ENCODE measurements at places on chromosomes 1 and 21. TPM values are rescaled to one million over a fixed set of nuclear protein-coding genes. Genes with fewer than 3 reads are reported as not detected.

Gene TTC34
- 0.33 TPM for total RNA-seq

Gene MEX3A
- 1.2 TPM for total RNA-seq

Gene SV2A
- total RNA-seq = 27.3 TPM

Gene RCAN1
- total RNA-seq = 438 TPM

Gene PTPN22
- total RNA-seq = 4.7 TPM

Gene NPHS2
- not detected for total RNA-seq

Gene TSPAN1
- total RNA-seq = 0.73 TPM

Gene TNFSF4
- total RNA-seq = 2.3 TPM

Gene PLA2G5
- 0.52 TPM for total RNA-seq

Gene CYP4Z1
- not detected for total RNA-seq

Gene GBP3
- total RNA-seq = 19.3 TPM

Gene NBPF14
- total RNA-seq = 51.6 TPM

Gene C21orf91
- 4.9 TPM for total RNA-seq

Gene HLX
- 4.9 TPM for total RNA-seq

Gene RGSL1
- total RNA-seq = not detected

Gene GJB3
- not detected for total RNA-seq

Gene CA6
- total RNA-seq = not detected

Gene CRYAA
- not detected for total RNA-seq

Gene HIVEP3
- 2.1 TPM for total RNA-seq

Gene S100A6
- total RNA-seq = 1,175 TPM

Gene FALEC
- 0.33 TPM for total RNA-seq

Gene CD2
- not detected for total RNA-seq

Gene AK5
- 37.0 TPM for total RNA-seq

Gene MRPS15
- total RNA-seq = 41.0 TPM

Gene SIM2
- total RNA-seq = 0.13 TPM

Gene PLA2G2F
- not detected for total RNA-seq

Gene KRTAP7-1
- total RNA-seq = not detected

Gene LIN9
- total RNA-seq = 1.9 TPM

Gene CD1E
- not detected for total RNA-seq

Gene SPRR4
- not detected for total RNA-seq

Gene FAM167B
- total RNA-seq = 0.98 TPM

Gene S100A9
- not detected for total RNA-seq

Gene ZSWIM5
- 0.99 TPM for total RNA-seq

Gene OR2L8
- total RNA-seq = not detected

Gene MTARC2
- total RNA-seq = 10.5 TPM

Gene SNIP1
- total RNA-seq = 11.0 TPM

Gene GTF2B
- total RNA-seq = 27.9 TPM

Gene MSH4
- total RNA-seq = 0.33 TPM

Gene ZNF684
- 2.7 TPM for total RNA-seq

Gene LCK
- total RNA-seq = not detected

Gene AMY2B
- 2.7 TPM for total RNA-seq

Gene TSPEAR
- not detected for total RNA-seq

All from smooth muscle cell of the pulmonary artery (primary cell).